Stimulated activated CD8-positive, alpha-beta memory T cell treated with anti-CD3 and anti-CD28 coated beads, Interleukin-7, amount 100 ng/mL, for 48 hours (primary cell): ENCODE measurements at places on chromosomes 1 and 21.

- no peak for DNase-seq
Measured at GRCh38 chr1:23611601-23612327, 52.5 kb upstream of the ID3 start.

DNA sequence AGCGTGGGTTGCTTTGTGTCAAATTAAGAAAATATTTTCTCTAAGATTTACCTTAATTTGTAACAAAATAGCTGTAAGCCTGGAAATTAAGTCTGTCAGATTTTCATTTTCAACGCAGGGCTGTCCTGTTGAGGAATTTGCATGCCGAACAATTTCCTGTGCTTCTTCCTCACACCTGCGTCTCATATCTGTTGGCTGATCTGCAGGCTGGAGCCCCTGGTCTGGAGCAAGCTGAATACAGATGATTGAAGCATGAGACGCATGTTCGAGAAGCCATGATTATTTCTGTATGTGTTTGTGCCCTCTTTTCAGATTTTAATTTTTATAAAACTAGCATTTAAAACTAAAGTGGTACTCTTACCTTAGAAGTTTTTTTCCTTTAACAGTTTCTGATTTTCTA, 9.8 kb downstream of the MIXL1 start:
- DNase-seq: no peak

GRCh38 chr1:30161953-30162352, 561.4 kb downstream of the MATN1 start:
- no peak for DNase-seq

GRCh38 chr1:8463144-8463927, 145.4 kb downstream of the SLC45A1 start:
- DNase-seq: no peak

- DNase-seq: no peak
Measured at GRCh38 chr1:166906647-166907046, 30.6 kb upstream of the TADA1 start.

GRCh38 chr21:43866260-43866629, 1.2 kb downstream of the AGPAT3 start:
- DNase-seq: no peak

- no peak for DNase-seq
Measured at GRCh38 chr1:114156538-114157274, 3.0 kb upstream of the SYT6 start.

DNA sequence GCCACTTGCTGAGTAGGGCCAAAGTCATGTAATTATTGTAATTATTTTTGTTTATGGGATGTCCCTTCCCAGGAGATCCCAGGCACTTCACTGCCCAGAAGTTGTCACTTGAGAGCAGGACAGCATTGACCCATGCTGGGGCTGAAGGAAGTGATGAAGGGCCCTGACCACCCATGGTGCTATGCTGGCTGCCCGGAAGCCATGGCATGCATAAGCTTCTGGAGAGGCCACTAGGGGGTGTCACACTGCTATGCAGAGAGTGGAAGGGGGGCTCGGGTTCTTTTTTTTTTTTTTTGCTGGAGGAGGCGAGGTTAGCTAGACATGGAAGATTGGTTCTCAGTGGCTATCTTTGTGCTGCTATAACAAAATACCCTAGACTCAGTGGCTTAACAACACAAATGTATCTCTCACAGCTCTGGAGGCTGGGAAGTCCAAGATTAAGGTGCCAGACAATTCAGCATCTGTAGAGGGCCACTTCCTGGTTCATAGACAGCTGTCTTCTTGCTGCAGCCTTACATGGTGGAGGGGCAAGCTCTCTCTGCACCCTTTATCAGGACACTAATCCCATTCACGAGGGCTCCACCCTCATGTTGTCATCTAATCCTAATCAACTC, 84.9 kb downstream of the CNIH3 start:
- no peak for DNase-seq

- DNase-seq: no peak
Measured at GRCh38 chr21:46371204-46372013, 47.5 kb downstream of the PCNT start.

- no peak for DNase-seq
Measured at GRCh38 chr1:210001751-210002150, 63.7 kb downstream of the SYT14 start.

- no peak for DNase-seq
Measured at GRCh38 chr1:232548691-232549090, 81.2 kb downstream of the SIPA1L2 start.

DNA sequence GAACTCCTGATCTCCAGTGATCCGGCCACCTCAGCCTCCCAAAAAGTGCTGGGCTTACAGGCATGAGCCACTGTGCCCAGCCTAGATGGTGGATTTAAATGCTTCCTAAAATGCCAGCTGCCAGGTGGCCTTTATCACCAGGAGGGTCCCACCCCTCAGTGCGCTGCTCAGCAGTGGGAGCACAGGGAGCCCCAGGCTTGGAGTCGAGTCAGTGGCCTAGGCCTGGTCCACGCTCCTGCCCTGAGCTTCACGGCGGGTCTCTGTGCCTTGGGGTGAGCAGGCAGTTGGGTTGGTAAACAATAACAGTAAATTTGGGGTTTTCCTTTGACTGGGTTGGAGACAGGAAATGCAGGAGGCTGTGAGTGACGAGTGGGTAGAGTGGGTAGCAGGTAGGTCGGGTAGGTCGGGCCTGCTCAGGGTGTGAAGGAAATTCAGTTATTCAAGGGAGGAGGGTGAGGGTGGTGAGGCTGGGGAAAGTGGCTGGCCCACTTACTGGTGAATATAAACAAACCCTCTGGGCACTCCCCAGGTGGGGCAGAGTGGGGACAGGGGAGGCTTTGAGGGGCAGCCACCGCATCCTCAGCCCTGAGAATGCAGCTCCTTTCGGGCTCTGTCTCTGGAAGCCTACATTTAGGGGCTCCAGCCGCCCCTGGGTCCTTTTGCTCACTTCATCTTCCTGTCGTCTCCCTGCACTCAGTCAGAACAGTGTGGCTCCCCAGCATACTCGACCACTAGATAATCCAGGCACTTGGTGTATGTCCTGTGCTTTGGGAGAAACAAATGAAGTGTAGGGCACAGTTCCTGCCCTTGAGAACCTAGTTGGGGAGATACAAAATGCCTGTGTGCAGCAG, 33.5 kb upstream of the IL19 start:
- peak; percentile 28 for DNase-seq

- DNase-seq: no peak
Measured at GRCh38 chr1:1356166-1356795, 2.1 kb downstream of the MXRA8 start.

DNA sequence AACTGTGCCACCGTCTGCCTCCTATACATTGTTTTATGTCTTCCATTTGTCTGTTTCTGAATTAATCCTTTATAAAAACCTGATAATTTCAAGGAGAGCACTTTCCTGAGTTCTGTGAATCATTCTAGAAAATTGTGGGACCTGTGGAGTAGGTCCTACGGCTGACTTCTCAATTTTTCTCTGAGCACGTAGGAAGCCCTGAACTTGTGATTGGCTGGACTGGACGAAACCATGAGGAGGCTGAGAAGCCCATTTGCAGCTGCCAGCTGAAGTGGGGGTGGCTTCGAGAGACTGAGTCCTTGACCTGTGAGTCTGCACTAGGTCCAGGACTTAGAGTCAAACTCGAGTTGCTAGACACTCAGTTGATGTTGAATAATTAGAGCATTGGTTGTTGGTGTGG, 277.1 kb upstream of the NCAM2 start:
- DNase-seq: no peak

- no peak for DNase-seq
Measured at GRCh38 chr1:59748123-59748522, 66.6 kb upstream of the HOOK1 start.

DNA sequence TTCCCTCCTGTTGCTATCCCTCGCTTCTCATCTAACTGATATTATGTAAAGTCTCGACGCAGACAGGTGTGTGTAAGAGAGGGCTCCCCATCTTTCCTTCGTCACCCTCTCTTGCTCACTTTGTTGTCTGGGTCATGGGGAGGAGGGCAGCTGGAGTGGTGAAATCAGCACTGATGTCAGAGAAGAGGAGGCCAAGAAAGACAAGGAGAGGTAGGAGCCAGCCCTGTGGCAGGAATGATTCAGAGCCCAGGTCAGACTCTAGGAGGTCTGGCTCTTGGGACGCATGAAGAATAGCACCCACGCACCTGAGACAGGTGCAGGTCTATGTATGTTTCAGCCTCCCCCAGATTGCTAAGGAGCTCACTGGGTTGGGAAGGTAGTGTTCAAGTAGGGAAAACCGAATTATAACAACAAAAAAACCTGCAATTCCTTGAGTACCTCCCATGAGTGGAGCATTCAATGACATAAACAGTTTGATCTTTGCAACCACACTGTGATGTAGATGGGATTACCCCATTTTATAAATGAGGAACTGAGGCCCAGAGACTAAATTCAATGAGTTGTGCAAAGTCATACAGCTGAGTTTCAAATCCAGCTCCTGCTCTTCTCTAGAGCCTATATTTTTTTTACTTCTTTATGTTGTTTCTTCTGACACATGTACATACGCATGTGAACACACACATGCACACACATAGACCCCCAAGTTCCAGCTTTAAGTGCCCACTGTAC, 10.4 kb downstream of the NUAK2 start:
- no peak for DNase-seq

- no peak for DNase-seq
Measured at GRCh38 chr1:56469640-56470371, 109.6 kb downstream of the PLPP3 start.

DNA sequence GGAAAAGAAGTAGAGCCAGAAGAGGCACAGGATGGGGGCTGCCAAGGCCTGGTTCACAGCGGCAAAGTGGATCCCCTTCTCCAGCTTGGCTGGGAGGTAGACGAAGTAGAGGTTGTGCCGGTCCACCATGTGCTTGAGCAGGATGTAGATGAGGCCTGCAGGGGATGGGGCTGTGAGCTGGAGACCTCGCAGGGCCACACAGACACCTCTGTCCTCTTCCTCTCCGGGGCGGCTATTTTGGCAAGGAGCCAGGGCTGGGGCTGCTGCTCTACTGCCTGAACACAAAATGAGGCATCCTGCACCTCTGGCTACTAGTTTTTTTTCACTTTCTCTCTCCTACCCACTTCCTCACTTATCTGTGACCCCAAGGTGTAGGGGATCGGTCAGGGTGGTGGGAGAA, 32.3 kb downstream of the TMEM63A start:
- no peak for DNase-seq

- no peak for DNase-seq
Measured at GRCh38 chr1:6111571-6111970, 65.9 kb downstream of the KCNAB2 start.

GRCh38 chr1:212700892-212701819, 1.5 kb upstream of the BATF3 start:
- DNase-seq: no peak

DNA sequence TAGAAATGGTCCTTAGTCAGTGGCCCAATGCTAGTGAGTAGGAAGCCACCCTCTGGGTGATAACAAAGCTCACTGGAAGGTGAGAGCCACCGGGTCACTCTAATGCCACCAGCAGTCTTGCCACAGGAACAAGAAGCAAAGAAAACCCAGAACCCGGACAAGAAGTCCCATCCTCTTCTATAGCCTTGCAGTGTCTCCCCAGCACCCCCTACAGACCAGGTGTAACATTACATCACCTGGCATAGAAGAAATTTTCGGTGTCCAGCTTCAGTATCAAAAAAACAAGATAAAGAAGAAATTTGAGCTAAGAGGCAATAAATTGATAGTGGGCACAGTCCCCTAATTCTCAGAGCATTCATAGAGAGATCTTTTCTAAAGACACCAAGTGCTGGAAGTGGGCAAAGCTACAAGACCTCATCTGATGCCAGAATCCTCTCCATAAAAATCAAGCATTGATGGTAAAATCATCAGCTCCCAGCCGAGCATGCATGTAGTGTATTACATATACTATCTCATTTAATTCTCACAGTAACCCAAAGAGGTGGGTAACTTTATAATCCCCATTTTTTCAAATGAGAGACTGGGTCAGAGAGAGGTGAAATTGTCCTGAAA, 491.0 kb downstream of the MATN1 start:
- DNase-seq: no peak

- DNase-seq: no peak
Measured at GRCh38 chr1:173479649-173480048, 2.5 kb downstream of the PRDX6 start.

DNA sequence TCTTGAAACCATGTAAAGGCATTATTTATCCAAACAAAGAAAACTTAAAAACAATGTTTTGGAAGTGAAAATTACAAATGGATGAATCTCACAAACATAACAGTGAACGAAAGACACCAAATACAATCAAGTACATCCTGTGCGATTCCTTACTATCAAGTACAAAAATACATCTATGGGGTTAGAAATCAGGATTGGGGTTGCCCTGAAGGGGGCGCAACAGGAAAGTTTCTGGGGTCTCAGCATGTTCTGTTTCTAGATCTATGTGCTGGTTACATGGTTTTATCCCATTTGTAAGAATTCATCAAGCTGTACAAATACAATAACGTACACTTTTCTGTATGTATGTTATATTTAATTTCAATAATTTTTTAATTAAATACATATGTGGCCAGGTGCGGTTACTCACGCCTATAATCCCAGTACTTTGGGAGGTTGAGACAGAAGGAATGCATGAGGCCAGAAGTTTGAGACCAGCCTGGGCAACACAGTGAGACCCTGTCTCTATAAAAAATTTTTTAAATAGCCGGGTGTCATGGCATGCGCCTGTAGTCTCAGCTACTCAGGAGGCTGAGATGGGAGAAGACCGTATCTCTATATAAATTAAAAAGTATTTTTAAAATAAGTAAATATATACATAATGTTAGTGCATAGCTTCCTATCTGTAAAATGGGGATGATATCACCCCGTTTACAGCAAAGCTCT, 121.5 kb upstream of the SOD1 start:
- DNase-seq: no peak

- no peak for DNase-seq
Measured at GRCh38 chr1:202575918-202576653, 134.2 kb downstream of the SYT2 start.

DNA sequence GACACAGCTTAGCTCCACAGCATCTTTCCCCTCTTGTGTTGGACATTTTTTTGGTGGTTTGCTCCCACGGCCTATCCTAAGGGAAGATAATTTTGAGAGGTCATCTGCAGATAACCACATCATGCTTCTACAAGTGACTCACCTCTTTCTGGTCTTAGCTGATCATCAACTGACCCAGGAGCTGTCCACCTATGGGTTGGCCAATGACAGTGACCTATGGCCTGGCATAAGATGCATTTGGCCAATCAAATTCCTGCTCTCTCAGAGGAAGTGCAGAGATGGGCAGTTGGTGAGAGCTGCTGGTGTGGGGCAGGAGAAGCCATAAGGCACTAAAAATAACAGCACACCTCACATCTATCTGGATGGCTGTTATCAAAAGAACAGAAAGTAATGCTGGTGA, 100.0 kb upstream of the CLDN14 start:
- no peak for DNase-seq

DNA sequence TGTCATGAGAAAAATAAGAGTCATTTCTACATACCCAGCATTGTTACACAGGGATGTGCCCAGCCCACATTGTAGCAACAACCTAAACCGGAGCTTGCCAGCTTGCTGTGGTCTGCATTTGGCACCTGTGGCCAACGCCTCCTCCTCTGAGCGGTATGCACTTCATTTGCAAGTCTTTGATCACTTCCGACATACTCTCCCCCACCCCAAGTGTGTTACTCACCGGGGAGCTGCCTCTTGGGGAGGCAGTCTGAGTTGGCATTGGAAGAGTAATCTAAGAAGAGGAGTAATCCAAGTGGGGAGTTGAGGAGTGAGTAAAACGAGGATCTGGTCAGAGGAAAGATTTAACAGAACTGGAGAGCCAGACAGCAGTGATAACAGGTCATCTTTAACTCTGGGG, 3.8 kb downstream of the BCL9 start:
- DNase-seq: peak; percentile 88
